IMR-90 (cell line): ENCODE measurements at places on chromosomes 5 and 9. TPM values are rescaled to one million over a fixed set of nuclear protein-coding genes. Genes with fewer than 3 reads are reported as not detected.

RANBP17 gene
- total RNA-seq, result 29.0 and 29.7 TPM in 2 replicates

CDH18 gene
- total RNA-seq, result 0.83 and 1.1 TPM in 2 replicates

TEX48 gene
- total RNA-seq, result not detected in 2 replicates

LCN1 gene
- total RNA-seq, result not detected in 2 replicates

GLRA1 gene
- total RNA-seq, result not detected in 2 replicates

MZB1 gene
- not detected in 2 replicates for total RNA-seq

TSTD2 gene
- 16.3 and 18.3 TPM in 2 replicates for total RNA-seq

RAD50 gene
- 5.2 and 13.3 TPM in 2 replicates for total RNA-seq

PCDHA12 gene
- not detected in 2 replicates for total RNA-seq

FAT2 gene
- total RNA-seq, result under 0.01 TPM in 2 replicates

TRMT10B gene
- total RNA-seq, result 2.3 and 2.5 TPM in 2 replicates

LVRN gene
- under 0.01 and 0.18 TPM in 2 replicates for total RNA-seq

WWC1 gene
- 9.1 and 10.3 TPM in 2 replicates for total RNA-seq

ABITRAM gene
- total RNA-seq, result 8.6 TPM in 2 replicates
